ENCODE measurements at places on chromosomes 2 and 18.

GRCh38 chr2:190369635-190370034, 26.2 kb downstream of the INPP1 start:
- DNase-seq, result no peak

GRCh38 chr18:77042583-77042982, 90.0 kb downstream of the MBP start:
- DNase-seq, result no peak

- no peak for DNase-seq
Observed at GRCh38 chr18:59560556-59560955, 136.7 kb downstream of the CCBE1 start.

GRCh38 chr2:109209412-109209811, 80.4 kb downstream of the SH3RF3 start:
- peak; percentile 87 for DNase-seq

DNA sequence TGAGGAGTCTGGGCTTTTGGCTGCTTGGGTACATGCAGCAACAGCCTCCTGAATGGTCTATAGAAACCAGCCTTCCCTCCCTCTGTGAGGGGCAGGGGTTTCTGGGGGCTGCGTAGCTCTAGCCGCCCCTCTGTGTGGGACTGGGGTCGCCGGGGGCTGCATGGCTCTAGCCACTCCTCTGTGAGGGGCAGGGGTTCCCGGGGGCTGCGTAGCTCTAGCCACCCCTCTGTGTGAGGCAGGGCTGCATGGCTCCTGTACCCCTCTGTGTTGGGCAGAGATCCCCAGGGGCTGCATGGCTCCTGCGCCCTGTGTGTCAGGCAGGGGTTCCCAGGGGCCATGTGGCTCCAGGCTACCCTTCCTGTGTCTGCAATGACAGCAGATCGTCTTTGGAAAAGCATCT, 17.6 kb downstream of the HS6ST1 start:
- DNase-seq, result no peak

DNA sequence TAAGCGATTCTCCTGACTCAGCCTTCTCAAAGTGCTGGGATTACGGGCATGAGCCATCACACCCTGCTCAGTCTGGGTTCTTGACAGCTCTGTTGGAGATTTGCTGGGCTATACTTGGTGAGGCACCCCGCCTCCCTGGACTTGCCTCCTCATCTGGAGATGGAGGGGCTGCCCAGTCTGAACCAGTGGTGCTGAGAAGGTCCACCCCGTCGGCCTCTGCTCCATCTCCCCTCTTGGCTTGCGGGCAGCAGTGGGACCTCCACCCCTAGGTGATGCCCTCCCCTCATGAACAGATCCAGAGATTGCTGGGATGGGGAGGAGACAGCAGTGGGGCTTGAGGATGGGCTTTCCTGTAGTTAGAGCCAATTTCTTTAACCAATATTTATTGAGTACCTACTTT, 120.9 kb downstream of the CLIP4 start:
- no peak for DNase-seq

- DNase-seq, result no peak
Observed at GRCh38 chr2:134413430-134413829, 159.6 kb downstream of the MGAT5 start.

DNA sequence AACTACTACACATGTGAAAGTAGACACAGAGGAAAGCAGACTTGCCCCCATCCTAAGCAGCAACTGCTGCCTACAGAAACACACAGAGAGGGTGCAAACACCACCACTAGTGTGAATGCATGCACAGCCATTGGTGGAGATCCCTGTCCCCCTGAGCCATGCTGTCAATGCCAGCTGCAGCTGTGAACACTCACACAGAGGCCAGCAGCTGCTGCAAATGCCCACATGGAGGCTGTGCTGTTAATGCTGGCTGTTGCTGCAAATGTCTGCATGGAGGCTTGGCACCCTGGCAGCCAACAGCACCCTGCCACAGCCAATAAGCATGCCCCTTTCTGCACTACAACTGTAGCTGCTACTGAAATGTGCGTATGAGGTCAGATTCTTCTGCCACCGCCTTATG, 355.0 kb downstream of the LNPK start:
- no peak for DNase-seq

DNA sequence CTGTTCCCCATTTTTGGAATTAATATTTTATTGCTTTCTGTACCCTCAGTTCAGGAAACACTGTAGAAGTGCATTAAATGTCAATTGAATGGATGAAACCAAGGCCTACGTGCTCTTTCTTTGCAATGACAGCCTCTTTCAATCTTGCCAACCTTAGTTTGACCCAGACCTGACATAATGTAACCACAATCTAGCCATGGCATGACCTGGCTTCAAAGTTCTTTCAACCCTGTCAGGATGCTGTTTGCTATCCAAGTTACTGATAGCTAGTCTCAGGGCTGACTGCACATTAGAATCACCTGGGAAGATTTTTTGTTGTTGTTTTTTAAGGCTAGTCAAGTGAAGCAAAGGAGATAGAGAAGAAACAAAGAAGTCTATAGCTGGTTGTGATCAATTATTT, 190.9 kb upstream of the PKDCC start:
- DNase-seq, result no peak

GRCh38 chr18:5150894-5151293, 46.2 kb downstream of the AKAIN1 start:
- no peak for DNase-seq

GRCh38 chr2:127182626-127183458, 37.3 kb downstream of the CYP27C1 start:
- DNase-seq, result no peak

GRCh38 chr2:65604246-65604645, 171.8 kb upstream of the SPRED2 start:
- peak; percentile 35 for DNase-seq

- DNase-seq, result no peak
Observed at GRCh38 chr2:55721596-55722215, 28.1 kb upstream of the PNPT1 start.

- no peak for DNase-seq
Observed at GRCh38 chr18:61554946-61555361, 221.7 kb downstream of the CDH20 start.

- no peak for DNase-seq
Observed at GRCh38 chr2:29039718-29040480, 34.4 kb downstream of the PCARE start.

GRCh38 chr18:10515456-10515855, 10.4 kb upstream of the NAPG start:
- DNase-seq, result no peak

- no peak for DNase-seq
Observed at GRCh38 chr2:74617122-74617521, 31.0 kb downstream of the M1AP start.

DNA sequence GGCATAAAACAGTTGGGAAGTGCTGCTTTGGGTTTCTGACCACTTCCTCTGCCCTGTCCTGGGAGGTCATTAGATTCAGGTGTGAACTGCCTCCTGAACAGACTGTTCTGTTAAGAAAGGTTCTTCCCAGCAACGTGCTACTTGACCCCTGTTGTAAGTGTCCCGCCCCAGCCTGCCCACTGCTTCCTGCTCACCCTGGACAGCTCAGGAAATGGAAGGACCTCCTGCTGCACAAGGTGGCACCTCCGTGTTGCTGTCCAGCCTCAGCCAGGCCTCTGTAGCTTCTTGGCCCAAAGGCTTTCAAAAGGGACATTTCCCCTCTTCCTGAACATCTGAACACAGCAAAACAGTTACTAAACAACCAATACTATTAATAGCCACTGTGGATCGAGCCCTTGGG, 5.3 kb downstream of the TOGARAM2 start:
- DNase-seq, result peak; percentile 47

DNA sequence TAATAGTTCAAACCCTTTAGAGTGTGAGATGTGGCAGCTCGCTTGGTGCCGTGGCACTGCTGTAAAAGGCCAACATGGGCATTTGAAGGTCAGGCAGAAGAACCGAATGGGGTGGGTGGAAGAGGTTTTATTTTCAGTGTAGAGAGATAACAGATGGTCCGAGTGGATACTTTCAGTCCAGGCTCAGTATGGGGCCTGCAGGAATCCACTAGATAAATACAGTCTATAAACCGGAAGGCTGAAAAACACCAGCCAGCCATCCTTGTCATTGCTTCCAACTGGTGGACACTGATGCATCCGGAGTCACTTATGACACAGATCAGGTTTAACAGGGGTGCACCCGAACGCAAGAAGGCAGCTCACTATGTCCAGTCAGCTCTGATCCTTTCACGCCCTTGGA, 55.7 kb upstream of the AMMECR1L start:
- no peak for DNase-seq

DNA sequence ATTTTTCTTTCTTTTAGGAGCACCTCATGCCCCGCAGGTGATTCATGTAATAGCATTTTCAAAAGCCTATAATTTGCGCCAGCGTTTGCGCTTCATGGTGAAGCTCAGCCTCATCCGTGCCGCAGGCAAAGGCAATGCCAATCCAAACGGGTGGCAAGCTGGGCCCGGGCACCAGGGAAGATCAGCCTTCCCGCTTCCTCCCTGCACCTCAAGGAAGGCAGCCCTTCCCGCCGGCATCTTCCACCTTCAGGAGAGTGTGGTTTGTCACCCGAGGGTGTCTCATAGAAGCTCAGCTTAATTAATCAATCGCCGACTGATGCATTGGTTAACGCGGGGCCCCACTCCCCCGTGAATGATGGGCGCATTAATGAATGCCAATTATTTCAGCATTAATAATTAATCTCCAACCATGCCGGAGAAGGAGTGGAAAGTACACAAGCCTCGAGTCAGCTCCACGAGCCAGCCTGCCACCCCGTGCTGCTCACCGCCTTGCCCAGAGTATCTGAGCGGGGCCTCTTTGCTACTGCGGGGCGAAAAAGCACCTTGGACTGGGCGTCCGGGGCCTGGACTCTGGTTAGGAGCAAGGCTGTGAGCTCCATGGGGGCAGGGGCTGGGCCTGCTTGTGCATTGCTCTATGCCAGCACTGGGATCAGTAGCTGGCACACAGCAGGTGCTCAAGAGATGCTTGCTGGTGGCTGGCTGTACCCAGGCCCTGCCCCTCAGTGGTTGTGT, 13.0 kb downstream of the INHBB start:
- no peak for DNase-seq

DNA sequence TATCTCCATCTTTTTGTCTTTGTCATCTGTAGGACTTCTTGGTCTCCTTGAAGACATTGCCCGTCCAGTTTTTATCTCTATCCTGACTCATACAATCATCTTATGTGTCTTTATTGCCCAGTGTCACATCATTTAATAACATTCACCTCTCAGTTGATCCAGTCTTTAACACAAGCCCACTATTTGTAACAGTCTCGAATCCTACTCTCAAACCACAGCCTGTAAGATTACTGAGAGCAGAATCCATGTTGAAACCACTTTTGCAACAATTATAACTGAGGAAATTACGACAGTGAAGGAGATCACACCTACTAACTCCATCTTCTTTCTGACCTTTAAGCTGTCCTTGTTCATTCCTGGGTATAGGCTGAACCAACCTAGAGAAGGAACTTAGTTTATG, 1206.0 kb upstream of the ZEB2 start:
- no peak for DNase-seq

DNA sequence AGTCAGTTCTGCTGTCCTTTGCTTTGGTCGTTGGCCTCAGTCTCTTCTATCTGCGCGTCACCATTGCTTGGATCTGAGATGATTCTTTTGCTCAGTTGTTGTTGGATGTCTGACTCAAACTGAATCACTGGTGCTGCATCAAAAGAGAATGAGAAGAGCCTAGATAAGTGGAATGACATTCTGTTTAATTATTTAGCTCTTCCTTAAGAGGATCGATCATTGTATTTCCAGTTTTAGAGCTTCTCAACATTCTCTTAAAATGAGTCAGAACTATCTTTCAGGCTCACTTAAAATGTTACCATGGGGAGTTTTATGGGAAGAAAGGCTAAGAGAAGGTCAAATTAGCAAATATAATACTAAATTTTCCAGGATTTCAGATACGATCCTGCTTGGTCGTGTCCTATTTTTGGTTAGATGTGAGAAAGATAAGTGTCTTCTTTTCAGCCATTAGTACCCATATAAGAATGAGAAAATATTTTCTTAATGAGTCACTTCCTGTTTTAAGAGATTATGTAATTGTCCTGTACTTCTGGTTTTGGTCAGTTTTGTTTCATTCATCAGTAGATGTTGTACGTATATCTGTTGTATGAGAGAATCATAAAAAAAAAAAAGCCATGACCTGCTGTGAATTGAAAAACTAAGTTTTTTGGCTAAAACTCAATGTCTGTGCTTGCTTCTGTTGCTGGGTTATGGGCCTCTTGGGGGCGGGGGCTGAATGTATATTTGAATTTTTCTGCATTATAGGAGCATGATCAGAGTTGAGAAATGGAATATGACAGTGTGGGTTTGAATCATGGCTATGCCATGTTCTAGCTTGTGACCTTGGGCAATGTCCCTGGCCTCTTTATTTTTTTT, 31.6 kb upstream of the CASP10 start:
- DNase-seq, result peak; percentile 94

- DNase-seq, result no peak
Observed at GRCh38 chr18:78245451-78245850, 734.2 kb upstream of the SALL3 start.

DNA sequence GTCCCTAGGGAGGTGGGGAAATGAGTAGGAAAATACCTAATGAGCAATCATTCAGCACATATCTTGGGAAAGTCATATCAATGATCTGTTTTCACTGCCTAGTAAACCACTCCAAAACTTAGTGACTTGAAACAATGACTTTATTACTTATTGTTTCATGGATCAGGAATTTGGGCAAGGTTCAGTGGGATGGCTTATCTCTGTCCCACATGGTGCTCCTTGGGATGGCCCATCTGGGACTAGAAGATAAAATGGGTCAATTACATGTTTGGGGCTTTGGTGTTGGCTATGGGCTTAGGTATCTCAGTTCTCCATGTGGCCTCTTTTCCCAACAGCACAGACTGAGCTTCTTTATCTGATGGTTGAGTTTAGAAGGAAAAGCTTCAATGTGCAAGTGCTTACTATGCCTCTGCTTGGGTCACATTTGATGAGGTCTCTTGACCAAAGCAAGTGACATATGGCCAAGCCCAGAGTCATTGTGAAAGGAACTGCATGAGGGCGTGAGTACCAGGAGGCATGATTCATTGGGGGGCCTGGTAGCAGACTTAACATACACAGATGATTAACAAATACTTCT, 218.1 kb upstream of the TNP1 start:
- DNase-seq, result no peak

- peak; percentile 1 for DNase-seq
Observed at GRCh38 chr2:116510117-116510671, 1304.3 kb upstream of the DDX18 start.

DNA sequence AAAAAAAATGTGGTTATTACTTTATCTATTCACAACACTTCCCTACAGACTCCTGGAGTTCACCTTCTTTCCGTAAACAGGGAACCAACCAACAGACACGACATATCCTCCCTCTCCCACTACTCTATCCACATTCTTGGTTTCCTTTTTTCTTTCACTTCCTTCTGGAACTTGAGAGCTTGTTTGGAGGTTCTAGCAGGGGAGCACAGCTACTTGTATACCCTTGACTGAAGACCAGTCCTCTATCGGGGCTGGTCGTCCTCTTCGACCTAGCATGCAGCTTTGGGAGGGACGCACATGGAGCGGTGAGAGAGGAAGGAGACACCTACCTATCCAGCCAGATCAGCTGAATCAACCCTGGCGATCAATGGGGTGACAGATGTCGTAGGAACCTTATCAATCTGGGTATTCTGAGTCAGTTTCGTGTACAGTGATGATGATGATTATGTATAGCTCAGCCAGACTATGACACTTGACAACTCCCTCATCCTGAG, 43.5 kb upstream of the MSH2 start:
- no peak for DNase-seq
